ENCODE measurements at places on chromosomes 3 and 15. TPM values are rescaled to one million over a fixed set of nuclear protein-coding genes. Genes with fewer than 3 reads are reported as not detected.

Gene SPESP1
- not detected for total RNA-seq

Gene ERC2
- total RNA-seq, result 0.14 TPM

Gene SLC2A2
- total RNA-seq, result not detected

Gene DAZL
- total RNA-seq, result not detected

Gene ITIH1
- not detected for total RNA-seq

Gene HYKK
- total RNA-seq, result 5.8 TPM

Gene LHFPL4
- 0.07 TPM for total RNA-seq

Gene GRM7
- not detected for total RNA-seq

Gene GOLGA6D
- total RNA-seq, result not detected

Gene MAN2A2
- total RNA-seq, result 24.9 TPM

Gene GOLGA6L7
- not detected for total RNA-seq

Gene CIDEC
- total RNA-seq, result 76.8 TPM

Gene RASGRP1
- 0.40 TPM for total RNA-seq

Gene TRIM42
- total RNA-seq, result not detected

Gene INKA1
- 2.8 TPM for total RNA-seq

Gene PODXL2
- 10.0 TPM for total RNA-seq

Gene SPTBN5
- total RNA-seq, result 0.17 TPM

Gene TGM4
- 0.23 TPM for total RNA-seq

Gene CNTN4
- total RNA-seq, result not detected

Gene C3orf20
- total RNA-seq, result not detected

Gene GABRR3
- total RNA-seq, result not detected

Gene KBTBD12
- total RNA-seq, result not detected

Gene HESX1
- total RNA-seq, result not detected

Gene EIF4E3
- 3.9 TPM for total RNA-seq

Gene GOLGA8S
- total RNA-seq, result 0.14 TPM

Gene CFAP91
- 0.24 TPM for total RNA-seq

Gene MUSTN1
- 0.21 TPM for total RNA-seq

Gene NANOGP8
- not detected for total RNA-seq

Gene ESYT3
- total RNA-seq, result 0.37 TPM

Gene BSN
- total RNA-seq, result 0.16 TPM

Gene PEX11A
- total RNA-seq, result 8.0 TPM

Gene SLC6A1
- total RNA-seq, result not detected

Gene SSUH2
- 0.60 TPM for total RNA-seq

Gene BUB1B
- total RNA-seq, result 23.2 TPM

Gene CYB561D2
- 18.1 TPM for total RNA-seq

Gene ITIH4
- 0.61 TPM for total RNA-seq

Gene CPEB1
- 3.3 TPM for total RNA-seq

Gene HRG
- total RNA-seq, result not detected

Gene PATL2
- 0.14 TPM for total RNA-seq

Gene ILDR1
- not detected for total RNA-seq

Gene ASB7
- total RNA-seq, result 11.8 TPM

Gene ALDH1A2
- 0.15 TPM for total RNA-seq

Gene SLC28A2
- total RNA-seq, result not detected

All from A549 treated with AZD2906 at 1 μM for 4 hours (cell line).